Peyer's patch (tissue), 4 donors: ENCODE measurements at places on chromosomes 3 and 15. TPM values are rescaled to one million over a fixed set of nuclear protein-coding genes. Genes with fewer than 3 reads are reported as not detected.

CHRFAM7A gene
- 4.0 TPM for total RNA-seq

C3orf22 gene
- not detected for total RNA-seq

ADAMTS17 gene
- total RNA-seq = 7.2 TPM

COLQ gene
- 2.5 TPM for total RNA-seq

SLC2A2 gene
- 115 TPM for total RNA-seq

LRRK1 gene
- 49.2 TPM for total RNA-seq

FETUB gene
- total RNA-seq = not detected

XCR1 gene
- total RNA-seq = not detected

HTR3E gene
- total RNA-seq = 1.2 TPM

MRPL3 gene
- total RNA-seq = 55.9 TPM

SKIL gene
- total RNA-seq = 42.0 TPM

DNA sequence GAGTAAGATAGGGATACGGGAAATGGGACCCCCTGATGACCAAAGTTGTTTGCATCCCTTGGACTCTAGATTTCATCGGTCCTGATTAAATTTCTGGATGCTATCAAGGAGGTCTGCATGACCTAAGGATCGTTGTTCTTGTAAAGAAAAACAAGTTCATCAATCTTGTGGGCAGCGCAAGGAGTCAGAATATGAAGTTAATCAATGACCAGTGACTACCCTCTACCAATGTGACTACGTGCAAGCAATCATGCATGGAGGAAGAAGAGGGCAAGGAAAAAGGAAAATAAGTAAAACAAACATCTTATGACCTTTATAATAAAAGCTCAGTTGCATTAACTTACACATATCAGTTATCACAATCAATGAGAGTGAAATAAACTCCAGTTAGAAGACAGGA lies 139.7 kb downstream of the RTP4 start:
- DNase-seq = no peak

DNA sequence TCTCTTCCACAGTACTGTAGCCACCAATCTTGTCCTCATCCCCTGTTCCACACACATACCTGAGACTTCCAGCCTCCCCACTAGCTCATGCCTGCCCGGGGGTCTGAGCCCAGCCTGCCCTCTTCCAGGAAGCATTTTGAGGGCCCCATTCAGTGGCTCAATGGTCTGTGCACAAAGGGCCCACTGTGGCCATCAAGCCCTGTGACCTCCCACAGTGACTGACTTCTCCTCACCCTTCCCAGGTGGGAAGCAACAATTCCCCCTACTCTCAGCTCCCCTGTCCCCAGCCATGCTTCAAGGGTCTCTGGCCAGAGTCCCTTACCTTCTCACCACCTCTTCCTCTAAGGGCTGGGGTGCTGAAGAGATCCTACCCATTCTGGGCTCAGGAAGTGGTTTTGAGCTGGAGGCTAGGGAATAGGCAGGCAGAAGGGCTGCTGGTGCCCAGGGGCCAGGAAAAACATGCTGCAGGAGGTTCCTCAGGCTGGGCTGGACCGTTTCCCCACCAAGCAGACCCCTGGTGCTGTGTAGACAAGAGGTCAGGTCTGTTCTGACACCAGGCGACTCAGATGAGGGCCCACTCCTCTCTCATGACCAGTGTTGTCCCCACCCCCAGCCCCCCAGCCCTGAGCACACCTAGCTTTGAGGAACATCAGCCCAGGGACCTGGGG lies 3.0 kb upstream of the KLF15 start:
- peak; percentile 21 for DNase-seq

- no peak for DNase-seq
Observed at GRCh38 chr15:39260391-39260790, 320.5 kb upstream of the THBS1 start.

DNA sequence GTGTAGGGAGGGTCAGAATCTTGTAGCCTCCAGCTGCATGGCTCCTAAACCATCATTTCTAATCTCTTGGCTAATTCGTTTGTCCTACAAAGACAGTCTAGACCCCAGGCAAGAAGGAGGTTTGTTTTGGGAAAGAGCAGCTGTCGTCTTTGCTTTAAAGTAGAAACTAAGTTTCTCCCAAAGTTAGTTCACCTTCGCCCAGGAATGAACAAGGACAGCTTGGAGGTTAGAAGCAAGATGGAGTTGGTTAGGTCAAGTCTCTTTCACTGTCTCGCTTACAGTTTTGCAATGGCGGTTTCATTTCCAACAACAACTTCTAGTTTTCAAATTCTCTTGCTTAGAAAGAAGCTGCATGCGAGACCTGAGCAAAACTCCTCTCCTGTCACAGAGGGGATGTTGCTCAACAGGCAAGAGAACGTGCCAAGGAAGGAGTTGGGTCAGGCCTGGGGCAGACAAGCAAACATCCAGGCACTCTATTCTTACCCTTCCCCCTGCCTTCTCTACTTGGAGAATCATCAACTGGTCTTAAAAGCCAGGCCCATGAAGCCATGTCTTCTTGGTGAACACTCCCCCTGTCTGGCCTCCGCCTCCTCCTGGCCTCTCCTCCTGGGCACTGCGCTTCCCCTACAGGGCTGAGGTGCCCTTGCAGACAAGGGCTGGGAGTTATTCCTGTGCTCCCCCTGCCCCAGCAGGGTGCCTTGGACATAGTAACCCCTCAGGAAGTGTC lies 57.6 kb downstream of the TMEM44 start:
- DNase-seq = no peak

DNA sequence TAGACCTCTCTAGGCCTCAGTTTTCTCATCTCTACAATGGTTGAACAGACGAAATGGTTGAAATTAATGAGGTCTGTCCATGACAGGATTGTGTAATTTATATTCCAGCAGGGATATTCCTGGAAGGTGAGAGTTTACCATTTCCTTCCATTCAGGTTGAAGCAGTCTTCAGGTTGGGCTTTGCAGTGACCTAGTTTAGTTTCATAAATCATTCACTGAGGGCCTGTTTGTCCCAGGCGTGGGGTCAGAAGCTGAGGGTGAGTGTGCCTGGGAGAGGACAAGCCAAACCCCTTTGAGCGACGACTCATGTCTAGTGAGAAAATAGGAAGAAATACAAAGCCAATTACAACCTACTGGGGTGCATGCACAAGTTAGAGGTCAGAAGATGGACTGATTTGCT lies 57.2 kb upstream of the CACNA2D3 start:
- DNase-seq = no peak

GRCh38 chr3:98769448-98769847 lies 6.3 kb downstream of the ST3GAL6 start:
- DNase-seq = no peak

DNA sequence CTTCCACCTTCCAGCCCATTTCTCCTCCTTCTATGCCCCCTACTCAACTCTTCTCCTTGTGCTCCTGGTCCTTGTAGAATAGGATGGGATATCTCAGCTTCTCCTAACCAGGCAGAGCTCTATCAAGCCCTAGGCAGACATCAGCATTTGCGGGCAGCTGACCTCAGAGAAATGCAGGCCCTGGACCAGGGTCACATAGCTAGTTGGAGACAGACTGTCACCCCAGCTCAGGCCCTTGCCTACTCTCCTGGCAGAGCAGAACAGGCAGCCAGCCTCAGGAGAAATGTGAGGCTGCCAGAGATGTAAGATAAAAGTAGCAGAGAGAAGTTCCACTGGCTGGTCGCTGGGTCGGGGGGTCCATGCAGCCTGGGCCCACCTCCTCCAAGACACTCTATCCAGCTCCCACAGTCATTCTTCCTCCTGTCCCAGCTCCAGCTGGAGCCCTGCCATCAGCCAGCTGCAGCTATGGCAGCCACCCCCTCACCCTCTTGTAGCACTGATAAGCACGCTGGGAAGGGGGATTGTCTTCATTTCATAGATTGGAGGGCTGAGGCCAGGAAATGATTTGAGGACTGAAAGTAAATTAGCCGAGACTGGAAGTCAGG lies 4.0 kb downstream of the CYP8B1 start:
- no peak for DNase-seq

- DNase-seq = no peak
Observed at GRCh38 chr3:142779591-142779990, 55.8 kb downstream of the TRPC1 start.

DNA sequence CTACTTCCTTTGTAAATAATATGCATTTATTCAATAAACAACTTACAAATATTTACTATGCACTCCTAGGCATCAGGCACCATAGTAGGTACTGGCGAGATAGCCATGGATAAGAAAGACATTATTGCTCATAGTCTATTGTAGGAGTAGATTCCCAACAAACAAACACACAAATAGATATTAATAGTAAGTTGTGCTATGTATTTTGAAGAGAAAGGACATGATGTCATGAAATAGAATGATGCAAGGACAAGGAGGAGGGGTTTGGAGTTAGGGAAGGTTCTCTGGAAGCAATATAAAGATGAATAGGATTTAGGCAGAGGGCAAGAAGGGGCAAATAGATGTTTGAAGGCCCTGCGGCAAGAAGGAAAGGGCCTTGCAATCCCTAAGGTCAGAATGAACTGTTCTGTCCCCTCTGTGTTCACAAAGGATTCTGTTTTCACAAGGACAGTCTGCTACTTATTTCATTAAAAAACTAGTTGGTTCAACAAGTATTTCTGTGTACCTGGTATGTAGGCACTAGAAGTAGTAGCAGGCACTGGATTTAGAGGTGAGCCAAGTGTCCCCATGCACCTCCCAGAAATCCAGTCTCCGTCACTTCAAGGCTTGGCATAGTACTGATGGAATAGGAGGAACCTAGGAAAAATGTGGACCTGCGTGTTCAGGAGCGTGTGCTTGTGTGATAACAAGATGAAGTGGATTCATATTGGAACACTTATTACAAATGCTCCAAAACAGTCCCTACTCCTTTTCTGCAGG lies 231.8 kb upstream of the TPRG1 start:
- no peak for DNase-seq

GRCh38 chr3:143465666-143466065 lies 346.1 kb downstream of the CHST2 start:
- DNase-seq = no peak

DNA sequence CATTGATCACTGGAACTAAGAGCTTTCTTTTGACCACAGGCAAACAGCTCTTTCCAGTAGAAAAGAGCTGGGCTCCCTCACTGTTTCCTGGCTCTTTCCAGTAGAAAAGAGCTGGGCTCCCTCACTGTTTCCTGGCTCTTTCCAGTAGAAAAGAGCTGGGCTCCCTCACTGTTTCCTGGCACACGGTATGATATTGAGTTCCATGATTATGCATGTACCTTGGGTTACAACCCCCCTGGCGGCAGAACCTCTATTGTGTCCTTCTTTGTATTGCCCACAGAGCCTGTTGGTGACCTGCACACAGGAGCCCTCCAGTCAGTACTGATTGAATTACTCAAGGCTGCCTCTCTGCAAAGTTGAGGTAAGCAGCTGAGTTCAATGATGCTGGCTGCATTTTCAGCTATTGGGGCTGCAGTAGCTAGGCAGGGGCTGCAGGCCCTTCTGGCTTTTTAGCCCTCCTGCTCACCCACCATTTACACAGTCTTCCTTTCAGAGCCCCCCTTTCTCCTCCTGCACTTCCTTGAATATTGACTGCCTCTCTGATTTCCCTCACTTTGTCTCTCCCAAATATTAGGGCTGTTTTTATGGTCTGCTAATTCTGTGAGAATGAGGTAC lies 10.2 kb downstream of the ACKR2 start:
- no peak for DNase-seq

- no peak for DNase-seq
Observed at GRCh38 chr15:72916897-72917296, 133.3 kb upstream of the ADPGK start.

- no peak for DNase-seq
Observed at GRCh38 chr15:42908538-42908937, 12.0 kb downstream of the TTBK2 start.

- no peak for DNase-seq
Observed at GRCh38 chr3:172569128-172570008, 46.1 kb upstream of the TNFSF10 start.

DNA sequence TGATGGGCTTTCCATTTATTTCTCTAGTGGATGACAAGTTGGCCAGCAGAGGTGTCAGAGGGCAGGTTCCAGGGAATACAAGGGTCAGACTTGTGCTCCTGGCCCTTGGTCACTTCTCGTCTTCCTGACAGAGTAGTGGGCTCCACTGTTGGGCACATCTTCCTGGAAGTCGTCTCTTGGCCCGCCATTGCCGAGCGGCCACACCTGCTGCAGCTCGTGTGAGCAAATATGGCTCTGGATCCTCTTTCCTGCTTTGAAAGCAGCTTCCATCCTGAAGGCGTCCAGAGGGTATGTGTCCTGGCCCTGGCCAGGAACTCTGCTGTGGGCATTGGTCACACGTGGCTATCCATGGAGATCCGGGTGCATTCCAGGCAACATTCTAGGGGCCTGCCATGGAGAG lies 100.2 kb downstream of the SNRPN start:
- no peak for DNase-seq

DNA sequence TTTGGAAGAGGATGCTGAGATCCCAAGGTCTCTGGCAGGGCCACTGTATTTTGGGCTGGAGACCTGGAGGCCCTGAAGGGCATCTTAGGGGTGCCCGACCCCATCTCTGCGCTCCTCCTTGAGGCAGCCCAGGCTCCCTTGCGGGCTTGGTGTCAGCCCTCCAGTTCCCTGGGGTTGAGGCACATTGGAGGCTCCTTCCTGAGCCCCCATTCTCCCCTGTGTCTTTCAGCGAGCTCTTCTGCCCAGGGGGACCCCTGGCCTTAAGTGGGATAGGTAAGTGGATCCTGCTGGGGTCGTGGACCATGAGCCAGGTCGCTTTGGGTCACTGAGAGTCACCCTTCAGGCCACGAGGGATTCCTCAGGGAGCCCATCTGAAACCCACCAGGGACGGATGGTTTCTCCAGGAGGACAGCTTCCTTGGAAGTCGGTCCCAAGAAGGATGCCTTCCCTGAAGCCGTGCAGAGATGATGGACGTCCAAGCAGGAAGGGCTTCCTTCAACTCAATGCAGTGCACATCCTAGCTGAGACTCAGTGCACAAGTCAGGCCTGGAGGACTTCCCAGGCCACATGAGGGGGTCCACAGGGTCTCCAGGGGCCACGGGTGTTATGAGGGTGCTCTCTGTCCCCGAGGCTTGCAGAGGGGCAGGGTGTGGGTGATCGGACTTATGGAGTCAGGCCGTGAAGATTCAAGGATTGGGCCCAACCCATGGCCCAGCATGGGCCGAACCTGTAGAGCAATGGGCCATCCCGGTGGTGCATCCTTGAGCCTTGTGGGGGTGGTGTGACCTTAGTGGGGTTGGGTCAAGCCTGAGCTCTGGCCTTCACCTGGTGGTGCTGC lies 224.3 kb downstream of the SNRPN start:
- DNase-seq = peak; percentile 31

- no peak for DNase-seq
Observed at GRCh38 chr3:190076136-190076535, 44.6 kb downstream of the P3H2 start.

GRCh38 chr3:156150434-156151066 lies 30.2 kb downstream of the KCNAB1 start:
- DNase-seq = peak; percentile 77

- DNase-seq = no peak
Observed at GRCh38 chr15:62416526-62416925, 251.4 kb upstream of the C2CD4B start.

DNA sequence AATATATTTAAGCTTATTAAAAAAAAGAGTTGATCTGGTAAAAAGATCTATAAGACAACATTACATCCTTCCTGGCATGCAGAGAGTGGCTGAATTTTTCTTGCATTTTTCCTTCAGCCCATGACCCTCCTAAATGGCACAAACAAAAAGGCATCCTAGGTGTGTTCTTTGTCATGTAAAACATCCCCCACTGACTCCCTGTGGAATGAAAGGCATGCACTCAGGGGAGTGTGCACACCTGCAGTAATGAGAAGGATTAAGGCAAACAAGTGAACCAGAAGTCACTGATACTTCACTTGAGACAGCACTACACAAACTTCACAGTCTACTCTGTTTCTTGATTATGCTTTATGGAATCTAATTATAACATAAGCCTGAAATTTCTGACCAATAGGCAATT lies 195.0 kb downstream of the RBMS3 start:
- DNase-seq = no peak

- DNase-seq = peak; percentile 89
Observed at GRCh38 chr3:49900491-49901153, 3.1 kb downstream of the MST1R start.
